Stimulated activated CD4-positive, alpha-beta T cell treated with anti-CD3 and anti-CD28 coated beads, Interleukin-1b, Interleukin-23, amount 100 ng/mL, for 1 hour (primary cell): ENCODE measurements at places on chromosomes 16 and 17.

- no peak for DNase-seq
Measured at GRCh38 chr17:61177351-61177750, 222.3 kb upstream of the TBX2 start.

GRCh38 chr16:70614208-70614951 lies 32.0 kb upstream of the IL34 start:
- no peak for DNase-seq

- no peak for DNase-seq
Measured at GRCh38 chr16:55056585-55057401, 126.1 kb downstream of the IRX5 start.

- DNase-seq, result no peak
Measured at GRCh38 chr17:79690988-79691836, 39.5 kb upstream of the ENPP7 start.

GRCh38 chr16:49467540-49468372 lies 94.2 kb downstream of the C16orf78 start:
- no peak for DNase-seq

- DNase-seq, result no peak
Measured at GRCh38 chr16:86942151-86943051, 364.1 kb downstream of the FOXL1 start.

GRCh38 chr16:87895641-87896141 lies 26.4 kb upstream of the SLC7A5 start:
- DNase-seq, result peak; percentile 57

- no peak for DNase-seq
Measured at GRCh38 chr16:85417156-85417860, 195.8 kb upstream of the GSE1 start.

DNA sequence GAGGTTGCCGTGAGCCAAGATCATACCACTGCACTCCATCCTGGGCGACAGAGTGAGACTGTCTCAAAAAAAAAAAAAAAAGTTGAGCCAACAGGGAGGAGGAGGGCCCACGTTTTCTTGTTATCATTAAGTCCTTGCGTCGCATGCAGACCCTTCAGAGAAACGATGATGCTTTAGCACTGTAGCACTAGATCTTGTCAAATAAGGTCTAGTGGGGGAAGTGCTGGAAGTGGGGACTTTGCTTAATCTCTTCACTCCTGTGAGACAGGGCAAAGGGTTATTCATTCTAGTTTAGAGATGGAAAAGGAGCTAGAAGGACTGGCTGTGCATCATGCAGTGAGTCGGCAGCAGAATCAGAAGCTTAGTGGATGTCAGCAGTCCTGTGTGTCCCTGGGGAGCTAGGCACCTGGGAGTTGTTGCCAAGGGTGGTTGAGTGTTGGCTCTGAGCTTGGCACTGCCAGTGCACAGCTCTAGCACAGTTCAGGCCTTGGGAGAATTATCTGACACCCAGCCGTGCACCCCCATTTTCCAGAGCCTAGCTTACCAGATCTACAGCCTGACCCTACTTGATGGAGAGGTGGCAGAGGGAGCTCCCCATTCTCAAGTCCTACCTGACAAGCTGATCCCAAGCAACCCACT lies 33.4 kb upstream of the TBX2 start:
- no peak for DNase-seq

DNA sequence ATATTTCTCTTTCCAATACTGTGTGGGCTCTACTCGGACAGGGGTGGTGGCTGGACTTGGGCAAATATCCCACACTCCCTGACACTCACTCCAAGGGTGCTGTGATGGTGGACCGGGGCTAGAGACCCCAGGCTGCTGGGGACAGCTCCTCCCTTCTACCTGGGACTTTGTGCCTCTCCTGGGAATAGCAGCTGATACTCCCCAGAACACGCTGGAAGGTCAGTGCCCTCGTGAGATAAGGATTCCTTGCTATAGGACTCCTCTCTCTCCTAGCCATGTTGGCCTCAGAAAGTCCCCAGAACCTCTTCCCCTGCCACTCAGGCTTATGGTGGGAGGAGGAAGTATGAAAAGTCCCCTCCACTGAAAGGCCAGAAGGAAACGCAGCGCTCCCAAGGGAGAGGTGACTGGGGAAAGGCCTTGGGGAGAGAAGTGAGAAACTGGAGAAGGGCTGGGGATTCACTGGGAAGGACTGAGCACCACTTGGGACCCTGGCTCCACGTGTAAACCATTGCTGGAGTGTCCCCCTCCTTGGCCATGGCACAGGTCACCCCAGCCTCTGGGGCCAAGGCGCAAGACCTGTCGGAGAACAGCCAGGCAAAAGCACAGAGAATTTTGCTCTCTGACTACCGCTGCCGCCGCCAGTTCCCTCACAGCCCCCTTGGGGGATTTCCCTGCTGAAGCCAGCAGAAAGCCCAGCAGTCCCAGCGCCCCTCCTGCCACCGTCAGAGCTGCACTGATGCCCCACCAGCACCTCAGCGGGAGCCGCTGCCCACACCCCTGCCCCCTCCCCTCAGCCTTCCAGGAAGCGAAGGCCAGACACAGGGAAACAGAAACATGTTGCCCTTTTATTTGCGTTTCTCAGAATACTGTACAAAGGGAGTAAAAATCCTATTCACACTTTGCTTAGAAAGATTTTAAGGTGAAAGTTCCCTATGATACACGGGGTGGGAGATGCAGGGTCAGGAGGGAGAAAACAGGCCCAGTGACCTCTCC lies 2.1 kb upstream of the GSDMB start:
- no peak for DNase-seq

- DNase-seq, result no peak
Measured at GRCh38 chr17:73560661-73561060, 83.6 kb downstream of the SDK2 start.

DNA sequence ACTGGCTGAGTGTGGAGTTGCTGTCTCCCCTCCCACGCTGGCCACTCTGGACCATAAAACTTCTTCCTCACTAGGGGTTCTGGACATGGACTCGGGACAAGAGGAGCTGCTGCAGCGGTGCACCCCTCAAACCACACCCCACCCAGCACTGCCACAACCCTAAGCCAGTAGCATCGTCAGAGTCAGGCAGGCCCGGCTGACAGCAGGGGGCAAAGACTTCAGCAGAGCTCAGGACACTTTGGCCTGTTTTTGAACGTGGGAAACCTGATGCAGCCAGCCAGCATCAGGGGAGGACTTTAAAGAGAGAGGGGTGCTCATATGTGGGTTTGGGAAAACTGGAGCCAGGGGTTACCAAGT lies 9.6 kb downstream of the MEOX1 start:
- DNase-seq, result no peak

GRCh38 chr17:15432807-15433611 lies 34.4 kb downstream of the CDRT4 start:
- DNase-seq, result no peak

- no peak for DNase-seq
Measured at GRCh38 chr17:58277802-58278595, 2.7 kb downstream of the MPO start.

DNA sequence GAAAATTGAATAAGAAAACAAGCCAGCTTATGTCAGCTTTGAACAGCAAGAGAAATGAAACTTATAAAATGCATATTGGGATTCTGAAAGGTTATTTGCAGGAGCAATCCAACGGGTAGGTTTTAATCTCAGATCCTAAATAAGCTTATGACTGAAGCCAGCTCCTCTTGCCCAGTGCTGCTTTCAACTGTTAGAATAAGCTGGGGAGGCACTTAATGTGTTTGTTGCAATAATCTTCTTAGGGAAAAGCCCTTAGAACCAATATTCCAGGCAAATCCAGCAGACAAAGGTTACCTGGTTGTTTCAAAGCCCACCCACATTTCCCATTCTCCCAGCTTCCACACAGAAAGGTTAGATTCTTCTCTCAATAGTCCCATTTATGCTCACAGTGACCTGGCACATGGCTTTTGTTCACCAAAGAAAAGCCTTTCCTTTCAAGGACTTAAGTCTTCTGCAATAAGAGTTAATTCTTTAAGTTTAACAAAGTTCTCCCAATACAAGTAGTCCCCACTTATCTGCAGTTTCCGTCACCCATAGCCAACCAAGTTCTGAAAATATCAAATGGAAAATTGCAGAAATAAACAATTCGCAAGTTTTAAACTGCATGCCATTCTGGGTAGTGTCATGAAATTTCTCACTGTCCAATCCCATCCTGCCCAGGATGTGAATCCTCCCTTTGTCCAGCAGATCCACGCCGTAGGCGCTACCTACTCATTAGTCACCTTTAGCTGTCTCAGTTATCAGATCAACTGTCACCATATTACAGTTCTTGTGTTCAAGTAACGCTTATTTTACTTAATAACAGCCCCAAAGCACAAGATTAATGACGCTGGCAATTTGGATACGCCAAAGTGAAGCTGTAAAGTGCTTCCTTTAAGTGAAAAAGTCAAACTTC lies 5.9 kb downstream of the TEX2 start:
- no peak for DNase-seq

- DNase-seq, result no peak
Measured at GRCh38 chr16:1597154-1597553, 14.7 kb downstream of the IFT140 start.

GRCh38 chr16:64225036-64225435 lies 896.8 kb downstream of the CDH11 start:
- no peak for DNase-seq

DNA sequence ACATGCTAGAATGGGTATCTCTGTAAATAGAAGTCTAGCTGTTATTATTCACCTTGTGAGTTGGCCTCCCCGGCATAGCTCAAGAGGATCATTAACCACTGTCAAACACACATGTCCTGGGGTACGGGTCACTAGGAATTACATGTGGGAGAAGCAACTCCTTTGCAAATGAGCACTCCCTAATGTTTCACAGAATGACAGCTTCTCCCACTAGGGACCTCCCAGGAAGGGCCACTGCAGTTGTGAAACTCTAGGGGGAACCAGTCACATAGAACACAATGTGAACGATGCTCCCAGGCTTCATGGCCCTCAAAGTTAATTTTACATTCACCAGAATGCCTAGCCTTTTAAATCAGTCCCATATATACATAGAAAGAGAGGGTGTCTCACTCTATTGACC lies 12.4 kb upstream of the ZNF19 start:
- DNase-seq, result no peak

GRCh38 chr16:66366433-66367299 lies at the start of gene CDH5:
Gene CDH5 (plus strand): TSS chr16:66366691. CDS start chr16:66379338, 12,647 bp downstream.
- DNase-seq, result no peak

DNA sequence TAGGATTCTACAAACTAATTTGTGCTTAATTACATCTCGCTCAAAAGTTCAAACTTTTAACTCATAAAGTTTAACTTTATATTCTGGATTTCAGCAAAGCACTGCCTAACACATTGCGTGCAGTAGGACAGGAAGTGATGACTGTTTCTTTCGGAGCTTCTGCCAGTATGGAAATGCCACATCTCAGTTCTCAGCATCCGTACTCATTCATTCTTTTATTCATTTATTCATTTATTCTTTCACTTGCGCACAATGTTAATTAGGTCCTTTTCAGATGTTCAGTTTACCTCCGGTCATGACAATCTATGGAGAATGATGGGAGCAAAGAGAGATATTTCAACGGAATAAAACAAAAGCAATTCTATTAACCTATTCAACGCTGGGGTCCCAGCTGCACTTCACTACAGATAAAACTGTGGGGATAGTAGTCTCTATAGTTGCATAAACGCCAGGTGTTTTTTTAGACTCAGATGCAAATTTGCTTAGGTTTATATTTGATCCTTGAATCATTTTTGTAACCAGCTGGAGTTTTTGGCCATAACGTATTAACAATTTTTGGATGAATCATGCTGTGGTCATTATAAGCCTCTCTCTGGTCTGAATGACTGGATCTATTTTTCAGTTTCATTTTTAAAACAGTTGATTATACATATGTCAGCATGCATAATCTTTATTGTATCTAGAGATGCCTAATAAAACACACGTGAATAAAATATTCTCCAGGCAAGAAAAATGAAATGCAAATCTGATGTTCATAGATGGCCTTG lies 143.9 kb downstream of the KCNJ2 start:
- no peak for DNase-seq

DNA sequence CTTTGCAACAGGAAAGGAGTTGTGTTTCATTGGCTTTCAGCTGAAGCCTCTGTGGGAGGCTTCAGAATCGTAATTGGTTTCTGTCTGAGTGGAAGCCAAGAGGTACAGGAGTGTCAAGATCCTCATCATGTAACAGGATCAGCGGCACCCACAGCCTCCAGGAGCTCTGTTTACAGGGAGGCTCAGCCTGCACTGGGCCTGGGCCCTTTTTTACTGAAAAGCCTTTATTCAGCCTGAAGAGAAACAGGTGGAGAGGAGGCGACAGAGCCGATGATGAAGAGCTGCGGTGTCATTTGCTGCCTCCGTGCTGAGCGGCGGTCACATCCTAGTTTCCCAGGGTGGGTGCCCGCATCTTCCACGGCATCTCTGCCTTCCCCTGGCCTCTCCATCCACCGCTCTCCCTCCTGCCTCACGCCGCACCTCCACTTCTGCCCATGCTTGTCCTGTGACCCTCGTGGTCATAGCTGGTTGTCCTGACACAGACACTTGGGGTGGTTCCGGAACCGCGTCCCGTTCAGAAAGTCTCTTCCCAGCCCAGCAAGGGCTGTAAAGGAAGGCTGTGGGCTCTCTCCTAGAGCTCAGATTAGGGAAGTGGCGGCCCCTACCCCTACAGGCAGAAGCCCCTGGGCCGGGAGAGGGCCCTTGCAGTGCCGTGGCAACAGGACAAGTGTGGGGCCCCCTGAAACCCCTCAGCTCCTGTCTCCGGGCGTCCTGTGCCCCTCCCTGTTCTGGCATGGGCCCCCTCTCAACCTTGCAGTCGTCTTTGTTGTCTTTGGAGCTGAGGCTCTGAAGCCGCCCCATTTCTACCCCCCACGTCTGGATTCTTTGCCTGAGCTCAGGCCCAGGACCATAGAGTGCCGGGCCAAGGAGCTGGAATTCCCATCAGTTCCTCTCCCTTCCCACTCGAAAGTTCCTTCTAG lies 53.9 kb upstream of the CHMP6 start:
- no peak for DNase-seq

GRCh38 chr16:19284207-19284606 lies 1.3 kb upstream of the CLEC19A start:
- no peak for DNase-seq

DNA sequence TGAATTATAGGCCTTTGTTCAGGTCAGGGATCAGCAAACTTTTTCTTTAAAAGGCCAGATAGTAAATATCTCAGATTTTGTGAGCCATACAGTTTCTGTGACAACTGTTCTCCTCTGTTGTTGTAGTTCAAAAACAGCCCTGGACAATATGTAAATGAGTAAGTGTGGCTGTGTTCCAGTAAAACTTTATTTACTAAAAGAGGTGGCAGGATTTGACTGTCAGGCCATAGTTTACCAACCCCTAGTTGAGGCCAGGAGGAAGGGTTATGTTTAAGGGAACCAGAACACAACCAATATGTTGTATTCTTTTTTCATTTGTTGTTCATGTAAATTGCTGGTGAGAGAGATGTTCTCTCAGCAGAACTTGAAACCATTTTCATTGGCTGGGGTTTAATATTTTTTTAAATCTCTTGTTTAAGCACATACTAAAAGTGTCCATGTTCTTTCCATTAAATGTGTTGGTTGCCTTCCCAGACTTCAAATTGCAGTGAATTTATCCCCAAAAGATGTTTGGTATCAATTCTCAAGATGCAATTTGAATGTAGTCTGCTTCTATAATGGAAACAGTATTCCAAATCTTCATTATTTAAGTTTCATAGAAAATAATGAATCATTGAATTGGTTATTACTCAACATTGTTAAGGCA lies 260.3 kb downstream of the FTO start:
- DNase-seq, result no peak
